ENCODE measurements at places on chromosomes 3 and 15. TPM values are rescaled to one million over a fixed set of nuclear protein-coding genes. Genes with fewer than 3 reads are reported as not detected.
A peak's percentile ranks its signal among the peaks of the same experiment; 100 is the strongest.

DNA sequence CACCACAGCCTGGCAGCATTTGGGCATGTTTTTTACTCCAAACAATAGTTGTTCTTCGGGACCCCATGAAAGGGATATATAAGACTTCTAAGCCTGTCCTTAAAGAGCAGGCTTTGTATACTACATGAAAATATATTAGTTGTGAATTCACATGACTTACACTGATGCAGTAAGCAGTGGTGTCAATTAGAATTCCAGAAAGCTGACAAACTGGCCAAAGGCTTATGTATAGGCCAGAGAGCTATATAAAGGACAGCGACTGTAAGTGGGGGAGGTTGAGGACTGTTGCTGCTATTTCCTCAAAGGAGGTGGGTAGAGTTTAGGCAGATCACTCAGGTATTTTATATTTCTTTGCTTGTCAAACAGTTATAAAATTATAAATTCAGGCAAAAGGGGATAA, 24.8 kb downstream of the KPNA4 start:
- DNase-seq: no peak

GRCh38 chr3:28645149-28645548, 296.5 kb upstream of the AZI2 start:
- DNase-seq: no peak

- no peak for DNase-seq
Measured at GRCh38 chr3:112315791-112316190, 17.2 kb upstream of the CD200 start.

DNA sequence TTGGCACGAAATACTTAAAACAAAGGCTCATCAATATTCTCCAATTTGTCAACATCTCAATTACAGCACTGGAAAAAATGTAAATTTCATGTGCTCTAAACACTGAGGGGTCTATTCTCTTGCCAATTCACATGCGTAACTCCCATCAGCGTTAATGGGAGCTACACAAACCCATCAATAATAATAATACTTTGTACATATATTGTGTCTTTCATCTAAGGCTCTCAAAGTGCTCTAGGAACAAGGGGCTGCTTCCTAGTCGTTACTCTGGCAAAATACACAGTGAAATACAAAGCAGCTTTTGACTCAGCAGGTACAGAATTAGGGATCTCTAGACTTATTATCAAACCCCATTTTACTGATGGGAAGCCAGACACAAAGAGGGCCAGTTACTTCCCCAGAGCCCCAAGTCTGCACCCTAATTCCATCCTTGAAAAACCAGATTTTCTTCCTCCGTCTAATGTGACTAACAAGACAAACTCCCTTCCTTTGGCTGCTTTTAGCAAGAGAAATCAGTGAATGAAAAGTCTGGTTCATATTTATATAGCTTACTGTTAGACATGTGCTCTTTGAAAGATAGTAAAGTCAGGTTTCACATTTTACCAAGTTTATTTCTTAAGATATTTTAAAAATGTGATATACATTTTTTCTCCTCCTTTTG, 20.0 kb downstream of the MEIS2 start:
- no peak for DNase-seq

GRCh38 chr3:62874711-62875557, at the start of gene CADPS:
Gene CADPS (minus strand): TSS chr3:62875416. CDS start chr3:62875029, 387 bp downstream.
- DNase-seq: no peak

- no peak for DNase-seq
Measured at GRCh38 chr3:114179575-114179974, 723 bp upstream of the DRD3 start.

DNA sequence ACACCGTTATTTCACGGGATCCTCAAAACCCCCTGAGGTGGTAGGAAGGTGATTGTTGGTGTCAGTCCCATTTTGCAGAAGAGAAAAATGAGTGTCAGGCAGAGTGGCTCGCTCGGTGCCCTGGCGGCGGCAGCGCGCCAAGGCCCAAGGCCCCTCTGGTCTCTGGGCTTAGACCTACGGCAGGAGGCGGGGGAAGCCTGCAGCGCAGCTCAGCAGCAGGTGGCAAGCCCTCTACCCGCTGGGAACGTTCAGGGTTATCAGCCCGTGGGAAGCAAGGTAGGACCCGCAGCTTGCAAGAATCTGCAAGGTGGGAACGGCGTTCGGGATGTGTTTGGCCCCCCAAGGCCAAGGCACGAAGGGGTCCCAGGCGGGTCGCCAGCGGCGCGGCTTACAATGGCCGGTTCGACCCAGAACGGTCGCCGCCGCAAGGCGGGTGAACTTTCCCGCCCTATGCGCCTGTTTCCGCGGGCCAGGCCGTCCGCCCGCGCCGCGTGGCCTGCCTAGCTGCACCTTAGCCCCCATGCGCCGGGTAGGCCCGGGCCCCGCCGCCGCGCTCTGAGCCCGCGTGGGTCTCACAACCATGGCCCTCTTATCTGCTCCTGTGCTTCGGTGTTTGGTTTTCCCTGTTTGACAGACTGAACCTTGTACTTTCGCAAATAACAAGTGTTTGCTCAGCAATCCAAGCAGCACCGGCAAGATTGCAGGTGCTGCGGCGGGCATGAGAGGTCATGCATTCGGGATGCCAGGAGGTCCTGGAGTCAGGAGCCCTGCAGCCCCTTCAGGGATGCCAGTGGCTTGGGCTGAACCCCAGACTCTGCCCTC, 39.7 kb downstream of the CCNL1 start:
- no peak for DNase-seq

DNA sequence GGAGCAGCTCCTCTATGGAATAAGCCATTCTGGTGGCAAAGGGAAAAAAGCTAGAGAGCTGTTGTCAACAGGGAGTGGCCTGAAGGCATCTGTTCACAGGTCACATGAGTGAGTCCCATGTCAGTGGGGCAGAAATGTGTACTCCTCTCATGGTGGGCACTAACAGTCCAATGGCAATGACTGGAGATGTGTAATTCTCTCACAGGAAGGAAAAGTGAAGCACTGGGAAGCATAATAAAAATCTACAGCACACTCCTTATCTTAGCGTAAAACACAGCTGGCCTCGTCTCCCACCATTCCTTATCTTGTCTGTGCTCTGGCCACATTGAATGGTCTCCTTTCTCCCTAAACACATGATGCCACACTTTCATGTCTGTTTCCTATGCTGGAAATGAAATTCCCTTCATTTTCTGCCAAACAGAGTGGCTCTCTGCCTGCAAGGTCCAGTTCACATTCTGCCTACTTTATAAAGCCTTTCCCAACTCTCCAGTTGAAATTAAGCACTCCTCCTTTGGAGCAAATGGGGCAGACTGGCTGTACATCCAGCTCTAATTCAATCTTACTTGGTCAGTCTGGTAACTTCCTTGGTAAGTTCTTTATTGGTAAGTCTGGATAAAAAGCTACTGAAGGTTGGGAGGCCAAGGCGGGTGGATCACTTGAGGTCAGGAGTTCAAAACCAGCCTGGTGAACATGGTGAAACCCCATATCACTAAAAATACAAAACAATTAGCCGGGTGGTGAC, 139.8 kb downstream of the RPL22L1 start:
- no peak for DNase-seq

DNA sequence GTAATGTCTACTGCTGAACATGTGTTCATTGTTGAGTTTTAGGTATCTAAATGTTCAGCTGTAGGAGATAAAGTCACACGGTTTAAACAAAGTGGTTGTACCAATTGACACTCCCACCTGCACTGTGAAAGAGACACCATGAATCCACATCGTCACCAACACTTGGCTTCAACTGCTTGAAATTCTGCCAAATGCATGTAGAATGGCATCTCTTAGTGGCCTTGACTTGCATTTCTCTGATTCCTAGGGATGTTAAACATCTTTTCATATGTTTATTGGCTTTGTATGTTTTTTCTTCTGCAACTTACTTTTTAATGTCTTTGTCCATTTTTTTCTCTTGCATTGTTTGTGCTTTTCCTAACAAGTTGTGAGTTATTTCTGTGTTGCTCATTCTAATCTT, 43.4 kb downstream of the RPLP1 start:
- no peak for DNase-seq

GRCh38 chr3:66860771-66861170, 137.3 kb upstream of the KBTBD8 start:
- no peak for DNase-seq

The BCL2A1 gene
- total RNA-seq: 26.2 TPM

DNA sequence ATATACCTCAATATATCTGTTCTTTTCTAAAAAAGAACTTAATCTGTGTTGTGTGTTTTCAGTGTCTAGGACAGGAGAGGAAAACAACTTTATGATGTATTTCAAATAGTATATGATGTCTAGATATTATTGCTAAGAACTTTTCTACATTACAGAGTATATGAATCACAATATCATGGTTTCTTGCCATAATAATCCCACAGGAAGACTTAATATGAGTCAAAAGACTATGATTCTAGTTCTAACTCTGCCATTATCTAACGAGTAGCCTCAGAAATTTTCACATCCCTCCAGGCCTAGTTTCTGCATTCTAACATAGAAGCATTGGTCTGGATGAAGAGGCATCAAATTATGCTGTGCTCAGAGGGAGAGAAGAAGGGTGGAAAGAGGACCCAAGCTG, 107.7 kb upstream of the SPRED1 start:
- DNase-seq: no peak

The DPPA2 gene
- total RNA-seq: not detected

DNA sequence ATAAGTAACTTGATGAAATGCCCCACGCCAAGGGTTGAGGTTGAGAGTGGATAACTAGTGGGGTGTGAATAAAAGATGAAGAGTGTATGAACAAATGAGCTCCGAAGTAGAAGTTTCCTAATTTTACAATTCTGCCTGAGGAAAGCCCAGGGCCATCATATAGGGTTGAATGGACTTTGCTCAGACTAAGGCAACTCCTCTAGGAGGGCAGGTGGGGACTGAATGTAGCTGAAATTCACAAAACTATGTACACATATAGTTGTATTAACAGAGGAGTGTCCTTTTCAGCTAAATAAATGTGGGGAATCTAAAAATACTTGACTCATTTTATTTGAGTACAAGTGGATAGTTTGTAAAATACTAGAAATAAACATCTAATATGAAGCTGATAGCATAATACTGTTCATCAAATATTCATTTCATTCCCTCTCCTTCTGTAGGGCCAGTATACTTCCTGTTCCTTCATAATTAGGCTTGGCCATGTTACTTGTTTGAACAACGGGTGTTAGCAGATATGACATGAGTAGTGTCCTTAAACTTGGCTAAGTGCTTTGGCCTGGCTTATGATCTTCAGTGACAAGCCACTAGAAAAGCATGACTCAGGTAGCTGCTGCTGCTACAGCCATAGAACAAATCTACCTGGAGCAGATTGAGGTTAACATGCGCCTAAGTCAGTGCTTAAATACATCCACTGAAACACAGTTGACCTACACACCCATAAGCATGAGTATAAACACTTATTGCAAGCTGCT, 26.5 kb downstream of the PLSCR1 start:
- no peak for DNase-seq

The ACP3 gene
- total RNA-seq: not detected

DNA sequence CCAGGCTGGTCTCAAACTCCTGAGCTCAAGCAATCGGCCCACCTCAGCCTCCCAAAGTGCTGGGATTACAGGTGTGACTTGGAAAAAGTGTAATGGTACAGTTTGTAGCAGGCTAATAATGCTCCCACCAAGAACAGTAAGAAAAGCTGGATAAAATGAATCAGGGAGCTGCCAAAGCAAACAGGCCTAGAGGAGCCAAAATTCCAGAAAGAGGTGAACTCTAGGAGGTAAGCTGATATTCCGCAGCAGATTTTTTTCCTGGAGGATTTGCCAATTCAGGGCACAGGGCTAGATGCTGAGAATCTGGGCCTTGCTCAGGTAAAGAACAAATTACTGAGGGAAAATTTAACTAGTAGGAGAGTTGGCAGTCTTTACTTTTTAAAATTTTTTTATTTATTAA, 11.0 kb upstream of the PCYT1A start:
- DNase-seq: no peak

DNA sequence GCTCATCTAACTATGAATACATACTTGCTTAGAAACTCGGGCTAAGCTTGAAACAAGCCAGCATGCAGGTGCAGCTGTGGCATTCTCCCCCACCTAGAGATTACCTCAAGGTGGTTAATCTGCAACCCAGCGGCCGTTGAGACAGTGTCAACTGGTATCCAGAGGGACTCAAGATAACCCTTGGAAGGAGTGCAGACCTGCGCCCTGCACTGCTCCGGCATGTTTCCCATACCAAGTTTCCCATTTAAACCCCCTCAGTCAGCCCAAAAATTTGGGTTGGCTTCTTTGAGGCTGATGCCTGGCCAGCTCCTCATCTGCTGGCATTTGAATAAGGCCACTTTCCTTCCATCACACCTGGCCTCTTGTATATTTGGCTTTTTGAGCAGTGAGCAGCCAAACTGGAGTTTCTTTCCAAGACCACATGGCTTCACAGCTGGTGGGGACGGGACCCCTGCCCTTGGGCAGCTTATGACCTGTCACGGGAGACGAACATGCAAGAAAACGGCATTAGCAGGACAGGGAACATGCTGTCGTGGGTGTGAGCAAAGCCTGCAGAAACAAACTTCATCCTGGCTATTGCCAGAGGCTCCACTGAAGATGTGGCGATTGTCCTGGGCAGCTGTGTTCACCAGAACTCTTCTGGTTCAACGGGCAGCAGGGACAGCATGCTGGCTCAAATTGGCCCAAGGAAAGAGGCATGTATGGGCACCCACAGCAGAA, 98.2 kb downstream of the PLXNA1 start:
- DNase-seq: no peak

DNA sequence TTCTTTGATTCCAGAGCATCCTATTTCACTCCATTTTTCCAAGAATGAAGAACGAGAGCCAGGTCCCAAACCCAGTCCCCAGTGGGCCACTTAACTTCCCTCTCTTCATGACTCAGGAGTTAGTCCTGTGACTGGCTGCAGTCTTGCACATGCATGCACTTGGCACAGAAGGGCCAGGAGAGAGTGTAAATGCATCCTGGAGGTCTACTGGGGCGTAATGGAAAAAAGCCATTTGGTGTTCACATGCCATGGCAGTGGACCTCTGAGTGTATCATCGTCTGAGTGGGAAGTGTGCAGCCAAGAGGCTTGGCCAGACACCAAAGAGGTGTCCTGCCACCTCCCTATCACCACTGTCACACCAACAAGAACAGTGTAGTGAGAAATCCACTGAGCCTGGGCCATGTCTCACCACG, 15.1 kb upstream of the RFTN1 start:
- no peak for DNase-seq

DNA sequence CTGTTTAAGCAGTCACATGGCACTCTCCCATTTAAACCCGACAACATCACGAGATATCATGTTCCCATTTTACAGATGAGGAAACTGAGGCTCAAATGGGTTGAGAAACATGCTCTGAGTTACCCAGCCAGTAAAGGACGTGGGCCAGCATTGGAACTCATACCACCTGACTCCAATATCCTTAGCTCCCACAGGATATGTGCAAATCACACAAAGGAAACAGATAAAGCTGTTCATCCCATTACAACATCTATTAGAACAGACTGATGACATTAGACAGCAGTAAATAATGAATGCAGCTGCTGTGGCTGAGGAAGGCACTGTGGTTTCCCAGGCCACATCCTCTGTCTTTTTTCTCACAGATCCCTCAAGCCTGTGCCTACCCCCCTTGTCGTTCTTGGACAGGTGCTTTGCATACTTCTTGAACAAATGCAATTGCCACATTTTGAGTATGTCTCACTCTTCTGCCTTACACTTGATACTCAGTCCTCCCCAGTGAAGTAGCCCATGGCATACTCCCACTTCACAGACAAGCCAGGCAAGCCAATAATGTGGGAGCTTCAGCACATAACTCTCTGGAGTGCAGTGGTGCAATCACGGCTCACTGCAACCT, 17.7 kb downstream of the FRMD4B start:
- DNase-seq: peak; percentile 42
